ENCODE measurements at places on chromosomes 12 and 14.
A peak's percentile ranks its signal among the peaks of the same experiment; 100 is the strongest.

- no peak for DNase-seq
Measured at GRCh38 chr12:16076970-16077522, 165.9 kb downstream of the DERA start.

GRCh38 chr14:91140672-91141071 is 26.8 kb downstream of the DGLUCY start:
- no peak for DNase-seq

GRCh38 chr12:71144682-71145081 is 13.1 kb downstream of the TSPAN8 start:
- DNase-seq, result no peak

GRCh38 chr14:105068818-105069217 is 3.6 kb upstream of the GPR132 start:
- no peak for DNase-seq

- DNase-seq, result no peak
Measured at GRCh38 chr14:69953266-69953915, 74.2 kb downstream of the SMOC1 start.

GRCh38 chr12:112913038-112913688 is 6.4 kb downstream of the OAS1 start:
- DNase-seq, result no peak

DNA sequence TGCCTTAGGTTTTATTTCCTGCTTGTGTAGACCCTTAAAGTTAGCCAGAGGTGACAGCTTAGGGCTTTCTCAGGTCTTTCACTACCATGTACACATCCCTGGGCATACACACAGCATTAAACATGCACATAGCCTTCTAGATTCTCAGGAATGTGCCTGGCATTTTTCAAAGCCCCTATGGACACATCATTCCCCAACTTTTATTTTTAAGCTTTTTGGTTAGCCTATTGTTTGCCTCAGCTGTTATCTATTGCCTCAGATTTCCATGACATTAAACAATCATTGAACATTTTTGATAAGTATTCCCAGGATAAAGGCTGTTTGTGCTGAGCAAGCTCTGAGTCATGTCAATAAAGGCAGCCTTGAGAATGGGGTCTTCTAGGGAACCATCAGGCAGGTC is 15.1 kb upstream of the PPM1A start:
- no peak for DNase-seq

DNA sequence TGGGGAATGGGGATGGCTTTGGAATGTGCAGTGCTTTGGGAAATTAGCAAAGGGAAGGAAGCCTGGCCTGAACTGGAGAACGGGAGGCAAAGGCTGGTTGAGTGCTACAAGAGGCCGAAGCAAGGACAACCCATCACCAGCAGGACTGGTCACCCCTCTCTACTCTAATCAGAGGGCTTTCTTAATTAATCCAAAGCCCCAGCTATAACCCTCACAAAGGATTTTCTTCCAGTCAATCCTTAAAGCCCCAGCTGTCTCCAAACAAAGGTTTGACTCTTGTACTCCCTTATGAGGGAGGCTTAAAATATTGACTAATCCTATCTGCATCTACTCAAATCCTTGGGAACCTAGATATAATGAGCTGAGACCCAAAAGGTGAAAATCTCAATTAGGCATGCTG is 256.3 kb downstream of the NTF3 start:
- no peak for DNase-seq

GRCh38 chr12:6700646-6701051 is at the start of gene PIANP:
PIANP (minus strand) TSS chr12:6700815; CDS start chr12:6698061, 2,754 bp downstream.
- no peak for DNase-seq

- DNase-seq, result no peak
Measured at GRCh38 chr12:40655451-40655850, 36.8 kb upstream of the CNTN1 start.

DNA sequence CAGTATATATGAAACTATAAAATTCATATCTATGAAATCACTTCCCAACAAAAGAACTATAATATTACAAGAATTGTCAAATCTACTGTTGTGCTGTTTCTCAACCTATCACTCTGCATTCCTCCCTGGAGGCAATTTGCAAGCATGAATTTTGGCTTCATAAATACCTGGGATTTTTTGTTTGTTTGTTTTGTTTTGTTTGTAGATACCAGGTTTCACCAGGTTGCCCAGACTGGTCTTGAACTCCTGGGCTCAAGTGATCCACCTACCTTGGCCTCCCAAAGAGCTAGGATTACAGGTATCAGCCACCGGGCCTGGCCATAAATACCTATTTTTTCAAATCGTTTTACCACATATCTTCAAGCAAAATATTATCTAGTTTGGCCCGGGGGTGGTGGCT is 38.7 kb downstream of the SGPP1 start:
- no peak for DNase-seq

- no peak for DNase-seq
Measured at GRCh38 chr14:58104808-58105207, 47.2 kb downstream of the ARMH4 start.

DNA sequence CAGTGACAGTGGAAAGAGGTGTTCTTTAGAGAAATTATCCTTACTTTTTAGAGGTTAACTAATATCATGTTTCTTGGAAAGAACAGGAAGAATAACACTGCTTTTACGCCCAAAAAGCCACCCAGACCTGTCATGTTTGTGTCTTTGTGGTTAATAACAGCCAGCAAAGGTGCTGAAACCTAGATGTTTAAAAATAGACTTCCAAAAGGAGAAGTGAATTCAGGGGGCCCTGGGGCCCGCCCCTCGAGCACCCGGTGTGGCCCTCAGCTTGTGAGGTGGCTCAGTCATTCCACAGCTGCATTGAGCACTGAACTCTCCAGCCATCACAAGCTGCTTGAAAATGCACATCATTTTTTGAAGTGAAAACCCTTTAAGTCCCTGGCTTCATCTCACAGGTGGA is 20.8 kb upstream of the AMN start:
- no peak for DNase-seq

- peak; percentile 10 for DNase-seq
Measured at GRCh38 chr12:52884526-52885293, 20.2 kb downstream of the KRT8 start.

DNA sequence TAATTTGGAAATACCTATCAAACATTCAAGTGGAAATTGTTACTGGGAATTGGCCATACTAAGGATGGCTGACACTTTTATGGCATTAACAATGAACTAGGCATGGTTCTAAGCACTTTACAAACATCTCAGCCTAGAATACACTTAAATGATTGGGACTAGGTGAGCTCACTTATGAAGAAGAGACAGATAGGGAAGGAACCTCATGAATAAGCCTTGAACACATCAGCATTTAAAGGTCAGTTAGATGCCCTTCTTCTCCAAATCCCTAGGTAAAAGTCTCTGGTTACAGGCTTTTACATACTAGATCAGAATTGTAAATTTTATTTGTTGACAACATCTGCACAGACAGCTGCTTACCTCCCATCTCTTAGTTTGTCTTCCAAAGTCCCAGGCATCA is 488.6 kb downstream of the RMST start:
- DNase-seq, result no peak

GRCh38 chr12:31431721-31432240 is 105.8 kb upstream of the SINHCAF start:
- DNase-seq, result no peak

Data from DMS79 (cell line).